IMR-90 (cell line): ENCODE measurements at places on chromosomes 3 and 15. TPM values are rescaled to one million over a fixed set of nuclear protein-coding genes. Genes with fewer than 3 reads are reported as not detected.

Gene KCNMB3
- total RNA-seq, result 0.72 and 0.83 TPM in 2 replicates

Gene TTLL13
- not detected in 2 replicates for total RNA-seq

Gene GRAMD1C
- 5.0 and 9.4 TPM in 2 replicates for total RNA-seq

Gene EPHB3
- 0.72 and 0.83 TPM in 2 replicates for total RNA-seq

Gene INAFM2
- total RNA-seq, result 10.4 and 13.1 TPM in 2 replicates

Gene CTXN2
- not detected in 2 replicates for total RNA-seq

Gene BFSP2
- total RNA-seq, result not detected in 2 replicates

Gene KBTBD13
- not detected in 2 replicates for total RNA-seq

Gene FBXL2
- total RNA-seq, result 15.6 and 21.0 TPM in 2 replicates

Gene AHSG
- total RNA-seq, result not detected in 2 replicates

Gene PLSCR2
- not detected in 2 replicates for total RNA-seq

Gene ADAMTSL3
- total RNA-seq, result under 0.01 TPM in 1 of 2 replicates, not detected in the other

Gene FGF12
- not detected in 2 replicates for total RNA-seq

Gene SCAMP5
- total RNA-seq, result 0.36 and 0.56 TPM in 2 replicates

Gene GMPPB
- total RNA-seq, result 35.8 and 37.3 TPM in 2 replicates

Gene STXBP5L
- not detected in 2 replicates for total RNA-seq

Gene FANCD2
- total RNA-seq, result 18.9 and 19.7 TPM in 2 replicates

Gene LMAN1L
- total RNA-seq, result not detected in 2 replicates
